NCI-H2029 (cell line): ENCODE measurements at places on chromosomes 7 and 10.

- DNase-seq = peak; percentile 66
Observed at GRCh38 chr7:65951837-65952578, 30.0 kb downstream of the GUSB start.

- no peak for DNase-seq
Observed at GRCh38 chr7:124152859-124153692, 120.2 kb upstream of the TMEM229A start.

GRCh38 chr10:11673346-11674280 lies 62.2 kb upstream of the USP6NL start:
- DNase-seq = no peak

- peak; percentile 43 for DNase-seq
Observed at GRCh38 chr10:98323221-98324164, 55.5 kb upstream of the LOXL4 start.

GRCh38 chr7:132575419-132575981 lies 770 bp downstream of the PLXNA4 start:
- DNase-seq = no peak

DNA sequence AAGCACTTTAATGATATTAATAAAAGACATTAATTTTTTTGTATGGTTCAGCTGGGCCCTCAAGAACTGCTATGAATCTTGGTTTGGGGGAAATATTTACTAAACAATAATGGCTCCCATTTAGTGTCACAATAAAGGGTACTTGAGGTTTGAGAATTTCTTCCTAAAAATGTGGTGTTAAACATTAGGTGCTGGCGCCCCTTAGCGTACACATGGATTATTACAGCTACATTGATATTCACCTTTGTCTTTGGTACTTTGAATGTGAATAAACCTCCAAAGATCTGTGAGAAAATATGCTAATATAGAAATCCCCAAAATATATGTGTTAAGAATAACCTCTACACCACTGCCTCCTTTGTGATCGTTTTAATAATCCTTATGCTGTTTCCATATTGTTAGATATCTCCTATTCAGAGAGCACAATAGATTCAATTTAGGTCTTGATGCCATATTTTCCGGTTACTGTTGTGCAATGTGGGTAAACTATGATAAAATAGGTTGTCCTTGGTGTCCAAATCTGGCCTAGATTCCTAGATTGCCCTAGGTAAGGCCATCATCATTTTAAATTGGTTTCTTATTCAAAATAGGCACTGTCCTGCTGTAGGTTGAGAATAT lies 161.8 kb upstream of the CACNA2D1 start:
- DNase-seq = peak; percentile 43

- DNase-seq = no peak
Observed at GRCh38 chr10:47143072-47143471, 156.9 kb upstream of the GDF10 start.
